Hepatocyte (in vitro differentiated cells): ENCODE measurements at places on chromosomes 16 and 17.

DNA sequence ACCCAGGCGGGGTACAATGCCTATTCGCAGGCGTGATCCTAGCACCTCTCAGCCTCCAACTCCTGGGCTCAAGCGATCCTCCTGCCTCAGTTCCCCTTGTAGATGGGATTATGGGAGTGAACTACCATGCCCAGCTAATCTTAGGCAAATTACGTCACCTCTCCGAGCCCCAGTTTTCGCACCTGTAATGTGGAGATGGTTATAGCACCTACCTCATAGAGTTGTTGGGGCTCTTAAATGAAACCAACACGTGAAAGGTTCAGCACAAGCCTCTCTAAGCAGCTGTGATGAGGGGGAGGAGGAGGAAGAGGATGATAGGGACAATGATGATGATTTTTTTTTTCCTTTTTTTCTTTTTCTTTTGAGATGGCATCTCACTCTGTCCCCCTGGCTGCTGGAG lies 59.9 kb downstream of the ABR start:
- DNase-seq, result no peak

- DNase-seq, result peak; percentile 89
These were observed at the start of gene PGAP6 for GRCh38 chr16:381789-382717. Gene PGAP6, minus strand, starts transcription at chr16:381978. Its CDS starts 157 bp downstream, at chr16:381821.

GRCh38 chr17:78000341-78000740 lies 41.8 kb downstream of the TNRC6C start:
- DNase-seq, result no peak

GRCh38 chr16:27475561-27475960 lies 73.6 kb downstream of the IL21R start:
- DNase-seq, result no peak

DNA sequence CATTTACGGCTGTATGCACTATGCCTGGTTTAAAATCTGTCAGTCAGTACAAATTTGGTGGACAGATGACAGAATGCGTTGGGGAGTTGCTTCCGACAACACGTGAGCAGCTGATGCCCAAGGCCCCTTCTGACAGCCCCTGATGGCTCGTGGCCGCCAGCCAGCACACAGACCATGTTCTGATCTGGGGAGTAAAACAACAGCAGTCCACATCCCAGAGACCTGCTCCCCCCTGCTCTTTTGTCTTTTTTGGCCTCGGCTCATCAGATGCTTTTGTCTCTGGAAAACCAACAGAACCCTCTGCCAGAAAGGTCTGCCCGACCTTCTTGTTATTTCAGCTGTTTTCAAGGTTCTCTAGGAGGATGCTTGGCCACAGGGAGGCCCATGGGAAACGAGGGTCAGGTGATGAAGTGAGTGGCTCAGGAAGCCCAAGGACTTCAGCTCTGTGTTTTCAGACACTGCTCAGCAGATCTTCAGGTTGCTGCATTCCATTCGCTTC lies 10.8 kb downstream of the ARSG start:
- DNase-seq, result no peak

DNA sequence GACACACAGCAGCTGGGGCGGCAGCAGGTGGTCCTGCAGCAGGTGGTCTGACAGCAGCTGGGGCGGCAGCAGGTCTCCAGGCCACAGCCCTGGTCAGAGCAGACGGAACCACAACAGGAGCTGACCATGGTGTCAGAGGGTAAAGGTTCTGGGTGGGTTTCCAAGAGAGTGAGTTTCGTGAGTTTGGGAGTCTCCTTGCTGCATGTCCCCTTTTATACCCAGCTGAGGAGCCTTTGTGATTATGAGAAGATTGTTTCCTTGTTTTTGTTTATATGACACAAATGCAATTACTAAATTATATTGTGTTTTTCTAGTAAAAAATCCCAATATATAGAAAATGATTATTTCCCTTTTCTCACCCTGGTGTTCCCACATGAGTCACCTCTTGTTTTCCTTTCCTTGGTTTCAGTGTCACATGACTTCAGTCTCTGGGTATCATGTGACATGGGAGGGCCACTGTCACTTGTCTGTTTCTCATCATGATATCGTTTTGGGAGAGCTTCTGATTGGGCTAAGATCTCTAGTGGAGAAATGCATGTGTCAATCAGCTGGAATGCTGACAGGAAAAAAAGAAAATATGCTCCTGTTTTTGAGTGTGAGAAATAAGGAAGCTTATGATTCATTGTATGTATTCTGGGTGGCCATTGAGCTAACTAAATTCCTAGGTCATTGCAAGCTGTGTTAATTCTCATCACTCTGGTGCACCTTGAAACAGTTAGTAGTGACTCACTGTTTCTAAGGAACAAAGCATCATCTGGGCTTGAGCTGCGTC lies at the start of gene KRTAP4-6:
TSS of gene KRTAP4-6 (minus strand) at position 185 of the 772 bp plus-strand sequence. CDS start at position 128, 57 bp downstream.
- no peak for DNase-seq

- DNase-seq, result no peak
These were observed 8.9 kb upstream of the AXIN1 start for GRCh38 chr16:361341-361871.

DNA sequence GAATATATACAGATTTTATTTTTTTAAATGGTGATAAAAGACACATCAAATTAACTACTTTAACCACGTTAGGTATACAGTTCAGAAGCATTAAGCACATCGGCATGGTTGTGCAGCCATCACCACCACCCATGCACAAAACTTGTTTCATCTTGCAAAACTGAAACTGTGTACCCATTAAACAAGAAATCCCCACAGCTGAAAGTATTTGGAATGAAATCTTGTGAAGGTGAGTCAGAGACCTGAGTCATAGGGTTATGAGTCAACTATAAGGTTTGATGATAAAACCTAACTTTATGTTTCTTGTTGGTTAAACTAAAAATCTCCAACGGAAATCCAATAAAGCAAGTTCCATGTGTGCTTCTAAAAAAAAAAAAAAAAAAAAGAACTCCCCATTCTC lies 561.6 kb upstream of the PSMD7 start:
- DNase-seq, result peak; percentile 29

- no peak for DNase-seq
These were observed 288.8 kb downstream of the KIF2B start for GRCh38 chr17:54111576-54111975.

GRCh38 chr16:51137097-51137496 lies 14.0 kb downstream of the SALL1 start:
- no peak for DNase-seq

DNA sequence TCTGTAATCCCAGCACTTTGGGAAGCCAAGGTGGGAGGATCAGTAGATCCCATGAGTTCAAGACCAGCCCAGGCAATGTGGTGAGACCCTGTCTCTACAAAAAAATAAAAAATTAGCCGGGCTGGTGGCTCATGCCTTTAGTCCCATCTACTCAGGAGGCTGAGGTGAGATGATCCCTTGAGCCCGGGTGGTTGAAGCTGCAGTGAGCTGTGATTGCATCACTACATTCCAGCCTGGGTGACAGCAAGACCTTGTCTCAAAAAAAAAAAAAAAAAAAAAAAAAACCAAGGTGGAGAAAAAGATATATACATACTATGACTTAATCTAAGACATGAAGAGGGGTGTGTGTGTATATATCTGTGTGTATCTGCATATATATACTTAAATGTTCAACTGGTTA lies 26.7 kb downstream of the BBS2 start:
- no peak for DNase-seq

GRCh38 chr16:90077757-90078578 lies 837 bp upstream of the PRDM7 start:
- DNase-seq, result peak; percentile 51

GRCh38 chr17:51445946-51446345 lies 185.6 kb downstream of the UTP18 start:
- DNase-seq, result no peak

DNA sequence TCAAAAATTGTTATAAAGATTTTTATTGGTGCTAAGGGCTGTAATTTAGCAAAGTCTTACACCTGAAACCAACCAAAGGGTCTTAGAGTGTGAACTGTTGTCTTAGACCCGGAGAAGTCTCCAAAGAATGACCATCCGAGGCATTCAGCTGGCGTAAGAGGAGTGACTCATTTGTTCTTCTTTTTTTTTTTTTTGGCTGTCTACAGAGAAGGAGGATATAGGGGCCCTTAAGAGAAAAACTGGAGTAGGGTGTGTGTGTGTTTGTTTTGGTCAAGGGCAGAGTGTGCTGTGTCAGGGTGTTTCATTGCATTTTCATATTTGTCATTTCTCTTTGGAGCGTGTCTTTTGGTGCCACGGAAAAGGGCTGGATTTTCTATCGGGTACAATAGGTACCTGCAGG lies 508.0 kb downstream of the WWOX start:
- peak; percentile 28 for DNase-seq

GRCh38 chr17:37373530-37374159 lies 2.1 kb upstream of the C17orf78 start:
- peak; percentile 87 for DNase-seq

DNA sequence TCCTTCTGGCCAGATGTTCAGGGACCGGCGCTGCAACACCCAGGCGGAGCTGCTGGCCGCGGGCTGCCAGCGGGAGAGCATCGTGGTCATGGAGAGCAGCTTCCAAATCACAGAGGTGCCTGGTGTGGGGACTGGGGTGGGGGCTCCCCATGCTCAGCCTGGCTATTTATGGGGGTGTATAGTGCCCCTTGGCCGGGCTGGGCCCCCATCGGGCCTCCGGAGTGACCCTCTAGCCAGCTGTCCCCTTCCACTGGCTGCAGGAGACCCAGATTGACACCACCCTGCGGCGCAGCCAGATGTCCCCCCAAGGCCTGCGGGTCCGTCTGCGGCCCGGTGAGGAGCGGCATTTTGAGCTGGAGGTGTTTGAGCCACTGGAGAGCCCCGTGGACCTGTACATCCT lies 6.1 kb downstream of the ITGB4 start:
- no peak for DNase-seq

DNA sequence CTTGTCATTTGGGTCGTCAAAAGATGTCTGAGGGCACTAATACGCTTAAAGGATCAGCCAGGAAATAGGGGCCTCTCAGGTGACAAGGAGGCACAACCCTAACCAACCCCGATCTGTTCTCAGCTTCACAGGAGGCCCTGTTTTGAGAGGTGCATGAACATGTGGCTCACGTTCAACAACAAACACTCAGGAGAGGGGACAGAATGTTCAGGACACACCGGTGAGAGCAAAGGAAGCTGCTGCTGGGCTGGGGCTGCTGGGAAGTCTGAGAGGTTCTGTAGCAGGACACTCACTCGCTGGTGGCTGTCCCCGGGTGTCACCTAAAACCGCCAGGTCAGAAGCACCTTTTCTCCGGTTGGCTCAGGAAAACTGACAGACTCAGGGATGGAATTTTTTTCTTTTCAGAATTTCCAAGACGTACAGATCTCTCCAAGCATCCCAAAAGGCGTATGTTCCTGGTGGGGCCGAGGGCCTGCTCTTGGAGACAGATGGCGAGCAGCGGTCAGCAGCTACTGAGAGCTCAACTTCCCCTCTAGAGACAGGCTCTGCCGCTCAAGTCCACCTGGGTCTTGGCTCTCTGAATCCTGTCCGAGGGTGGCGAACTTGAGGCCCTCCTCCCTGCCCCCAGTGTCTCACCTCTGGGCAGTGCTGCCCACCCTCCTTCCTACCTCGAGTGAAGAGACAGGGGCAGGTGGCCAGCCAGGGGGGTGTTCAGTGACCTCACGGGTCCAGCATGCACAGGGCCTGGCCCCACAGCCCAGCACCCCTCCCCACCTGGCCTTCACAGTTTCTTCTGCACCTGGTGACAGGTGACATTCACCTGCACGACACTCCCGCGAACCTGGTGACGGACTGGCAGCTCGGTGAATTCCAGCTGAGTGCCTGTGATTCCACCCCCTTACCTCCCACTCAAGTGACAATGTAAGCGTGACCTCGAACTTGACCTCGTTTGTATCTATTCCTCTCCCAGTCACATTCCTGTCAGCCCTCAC lies 22.9 kb downstream of the CLUH start:
- peak; percentile 34 for DNase-seq

GRCh38 chr16:64309398-64310110 lies 812.3 kb downstream of the CDH11 start:
- DNase-seq, result no peak

DNA sequence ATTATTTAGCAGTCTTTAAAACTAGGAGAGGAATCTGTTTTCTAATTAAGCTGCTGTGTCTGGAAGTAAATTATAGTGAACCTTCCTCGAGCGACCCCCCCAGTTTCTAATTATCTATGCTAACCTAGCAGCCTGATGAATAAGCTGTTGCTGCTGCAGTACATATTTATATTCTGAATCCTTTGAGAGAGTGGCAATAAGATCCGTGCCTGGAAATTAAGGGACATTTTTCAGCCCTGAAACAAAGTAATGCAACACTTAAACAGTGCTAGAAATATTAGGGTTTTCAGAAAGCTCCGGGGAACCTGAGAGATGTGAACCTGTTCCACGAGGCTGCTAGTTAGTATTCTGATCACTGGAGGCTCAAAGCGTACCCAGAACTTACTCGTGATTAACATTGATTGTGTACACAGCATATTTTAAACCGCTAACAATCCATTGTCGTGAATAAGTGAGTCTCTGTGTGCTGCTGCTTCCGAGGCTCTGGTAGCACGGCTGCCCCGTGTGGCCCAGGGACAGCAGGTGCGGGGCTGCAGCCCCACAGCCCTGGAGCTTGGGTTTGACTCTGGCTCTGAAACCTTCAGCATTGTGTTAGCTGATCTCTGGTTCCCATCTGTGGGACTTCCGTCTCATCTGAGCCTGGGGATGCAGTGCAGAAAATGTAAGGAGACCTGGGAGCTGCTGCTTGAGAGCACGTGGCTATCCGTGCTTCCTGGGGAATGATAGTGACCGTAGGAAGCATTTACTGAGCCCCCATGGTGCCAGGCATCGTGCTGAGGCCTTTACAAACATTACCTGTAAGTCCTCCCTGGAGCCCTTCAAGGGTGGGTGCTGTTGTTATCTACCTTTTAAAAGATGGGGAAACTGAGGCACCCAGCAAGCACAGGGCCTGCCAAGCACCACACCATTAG lies 190.9 kb upstream of the CHMP6 start:
- DNase-seq, result no peak

DNA sequence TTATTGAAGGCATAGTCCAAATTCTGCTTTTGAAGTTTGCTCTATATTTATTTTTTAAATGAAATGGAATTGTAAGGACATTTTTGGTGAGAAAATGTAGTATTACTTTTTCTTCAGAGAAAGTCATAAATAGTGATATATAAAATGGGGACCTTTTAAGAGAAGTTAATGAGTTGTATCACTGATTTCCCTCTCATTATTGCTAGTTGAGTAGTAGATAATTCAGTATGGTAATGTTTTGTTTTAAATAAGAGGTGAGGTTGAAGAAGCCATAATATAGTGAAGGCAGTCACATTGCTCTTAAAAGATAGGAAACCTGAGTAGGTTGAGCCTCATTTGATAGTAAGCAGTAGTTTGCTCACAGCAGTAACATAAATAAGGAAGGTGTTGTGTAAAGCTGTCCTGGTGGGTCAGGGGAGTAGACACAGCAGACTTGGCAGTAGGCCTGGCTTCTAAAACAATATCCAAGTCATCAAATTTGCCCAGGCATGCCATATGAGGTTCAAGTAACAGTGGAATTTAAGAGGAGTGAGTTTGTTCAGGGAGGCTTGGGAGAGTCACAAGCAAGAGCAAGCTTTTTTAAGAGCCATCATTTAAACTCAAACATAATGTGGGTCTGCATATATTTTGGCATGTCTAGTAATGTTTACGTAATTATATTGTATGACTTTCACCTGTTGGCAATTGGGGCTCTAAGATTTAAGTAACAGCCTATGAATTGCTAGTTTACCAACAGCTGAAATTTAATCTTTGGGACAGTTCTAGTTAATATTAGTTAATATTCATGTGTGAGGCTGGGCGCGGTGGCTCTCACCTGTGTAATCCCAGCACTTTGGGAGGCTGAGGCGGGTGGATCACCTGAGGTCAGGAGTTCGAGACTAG lies 6.5 kb downstream of the NFATC3 start:
- no peak for DNase-seq

GRCh38 chr16:46908540-46909372 lies 24.6 kb downstream of the GPT2 start:
- DNase-seq, result peak; percentile 79

GRCh38 chr17:7714721-7715594 lies 2.6 kb upstream of the DNAH2 start:
- DNase-seq, result no peak
